ENCODE measurements at places on chromosomes 3 and 15.
A peak's percentile ranks its signal among the peaks of the same experiment; 100 is the strongest.

DNA sequence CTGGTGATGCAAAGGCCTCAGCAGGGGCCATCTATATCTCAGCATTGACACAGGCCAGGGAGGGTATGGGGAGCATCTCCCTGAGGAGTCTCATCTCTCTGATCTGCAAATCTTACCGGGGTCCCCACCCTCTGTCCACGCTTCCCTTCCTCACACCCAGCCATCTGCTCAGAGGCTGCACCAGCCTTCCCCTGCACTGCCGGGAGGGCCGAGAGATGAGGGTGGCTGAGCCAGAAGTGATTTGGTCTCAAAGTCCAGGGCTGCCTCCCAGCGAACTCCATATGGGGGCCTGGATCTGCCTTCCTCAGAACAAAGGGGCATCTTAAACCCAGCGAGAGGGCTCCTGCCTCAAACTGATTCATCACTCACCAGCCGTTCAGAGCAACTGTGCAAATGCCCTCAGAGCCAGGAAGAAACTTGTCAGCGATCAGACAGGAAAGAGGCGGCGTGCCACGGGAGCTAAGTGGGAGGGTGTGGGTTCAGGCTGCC lies 4.6 kb downstream of the IGDCC3 start:
- DNase-seq, result no peak

GRCh38 chr3:171183042-171183441 lies 156.5 kb upstream of the SLC2A2 start:
- no peak for DNase-seq

GRCh38 chr3:39189959-39190269 lies 2.5 kb downstream of the XIRP1 start:
- DNase-seq, result peak; percentile 54

DNA sequence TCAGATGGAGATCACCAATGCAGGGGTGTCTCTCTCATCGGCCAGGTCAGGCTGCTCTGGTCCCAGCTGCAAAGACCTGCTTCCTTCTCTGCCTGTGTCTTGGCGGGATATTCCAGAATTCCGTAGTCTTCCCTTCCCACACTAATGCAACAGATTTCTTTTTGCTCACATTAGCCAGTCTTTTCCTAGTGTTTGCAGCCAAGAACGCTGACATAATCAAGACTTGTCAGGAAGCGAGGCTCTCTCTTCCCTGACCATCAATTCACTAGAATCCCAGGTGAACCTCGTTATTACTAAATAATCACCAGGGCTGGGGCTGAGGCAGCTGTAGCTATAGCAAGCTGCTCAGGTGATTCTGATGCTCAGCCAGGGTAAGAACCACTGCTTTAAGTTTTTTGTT lies 43.2 kb upstream of the ACKR4 start:
- DNase-seq, result no peak

- DNase-seq, result no peak
Measured at GRCh38 chr15:39595338-39596221, 14.7 kb downstream of the THBS1 start.

DNA sequence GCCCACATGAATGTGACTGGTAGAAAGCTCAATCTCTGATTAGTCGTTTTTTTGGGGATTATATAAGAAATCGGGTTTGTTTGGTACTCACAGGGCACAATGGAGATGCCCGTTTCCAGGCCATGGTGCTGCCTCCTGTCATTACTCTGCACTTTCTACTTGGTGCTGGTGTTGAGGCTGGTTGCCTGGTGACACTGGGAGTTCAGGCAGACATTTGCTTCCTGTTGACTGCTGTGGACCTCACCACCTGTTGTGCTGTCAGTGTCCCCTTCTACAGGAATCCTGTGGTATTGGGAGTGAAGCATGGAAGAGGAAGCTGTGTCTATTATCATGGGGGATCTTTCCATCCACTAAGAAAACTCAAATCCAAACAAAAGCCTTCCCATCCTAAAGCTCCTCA lies 227.2 kb upstream of the TBL1XR1 start:
- no peak for DNase-seq
